ENCODE measurements at places on chromosomes 12 and 14. TPM values are rescaled to one million over a fixed set of nuclear protein-coding genes. Genes with fewer than 3 reads are reported as not detected.

- DNase-seq = no peak
Observed at GRCh38 chr12:1305063-1305434, 289.3 kb downstream of the FBXL14 start.

DNA sequence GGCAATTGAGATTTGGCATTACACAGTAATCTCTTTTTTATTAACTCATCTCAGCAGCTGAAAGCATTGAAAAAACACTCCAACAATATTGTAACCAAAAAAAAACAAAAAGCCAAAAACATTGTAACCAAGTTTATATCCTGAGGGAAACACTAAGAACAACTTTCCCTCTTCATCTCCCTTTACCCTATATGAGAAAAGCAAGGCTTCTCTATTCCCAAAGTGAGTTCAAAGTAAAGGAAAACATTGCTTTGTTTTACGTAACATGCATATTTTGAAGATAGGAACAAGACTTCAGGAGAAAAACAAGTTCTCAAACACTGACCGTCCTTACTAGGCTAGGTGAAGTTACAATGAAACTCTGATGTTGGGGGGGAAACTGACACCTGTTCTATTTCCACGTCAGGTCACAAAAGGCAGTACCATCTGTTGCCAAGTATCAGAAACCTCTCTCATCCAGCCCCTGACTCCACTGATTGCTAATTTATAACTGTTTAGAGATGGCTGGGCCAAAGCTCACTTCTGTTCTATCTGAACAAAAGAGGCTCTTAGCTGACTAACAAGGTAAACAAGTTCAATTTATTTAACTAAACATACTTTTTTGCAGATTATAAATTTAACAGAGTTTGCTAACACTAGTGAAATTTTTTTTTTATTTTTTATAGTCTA lies 67.9 kb upstream of the PLXNC1 start:
- DNase-seq = no peak

DNA sequence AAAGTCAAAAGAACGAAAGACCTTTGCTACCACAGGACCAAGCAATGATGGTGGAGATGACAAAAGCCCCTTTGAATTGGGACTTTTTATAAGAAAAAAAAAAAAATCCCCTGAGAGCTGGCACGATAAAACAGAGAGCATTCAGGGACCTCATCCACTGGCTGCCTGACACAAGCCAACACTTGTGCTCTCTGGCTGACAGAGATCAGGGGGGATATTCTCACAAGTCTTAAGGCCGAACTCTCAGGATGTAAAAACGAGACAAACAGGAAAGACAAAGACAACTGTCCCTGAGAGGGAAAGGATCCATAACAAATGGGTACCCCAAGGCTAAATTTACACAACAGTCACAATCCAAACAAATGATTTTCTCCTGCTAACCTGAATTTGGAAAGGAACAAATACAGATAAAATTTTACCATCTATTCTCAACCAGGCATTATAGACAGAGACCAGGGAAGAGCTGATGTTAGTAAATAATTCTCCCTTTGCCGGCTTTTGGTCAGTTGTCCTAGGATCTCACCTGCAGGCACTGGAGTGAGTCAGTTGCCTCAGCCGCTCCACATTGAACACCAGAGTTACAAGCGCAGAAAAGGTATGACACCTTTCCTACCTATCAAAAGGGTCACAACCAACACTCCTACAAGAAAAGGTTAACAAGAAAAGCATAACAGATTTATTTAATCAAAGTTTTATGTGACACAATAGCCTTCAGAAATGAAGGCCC lies 37.9 kb upstream of the GARIN6 start:
- DNase-seq = no peak

- DNase-seq = no peak
Observed at GRCh38 chr12:65585648-65586602, 238.4 kb upstream of the HMGA2 start.

GRCh38 chr12:50249464-50250182 lies 33.7 kb downstream of the LIMA1 start:
- DNase-seq = peak; percentile 29

The EXOC3L4 gene
- total RNA-seq = 2.0 TPM

DNA sequence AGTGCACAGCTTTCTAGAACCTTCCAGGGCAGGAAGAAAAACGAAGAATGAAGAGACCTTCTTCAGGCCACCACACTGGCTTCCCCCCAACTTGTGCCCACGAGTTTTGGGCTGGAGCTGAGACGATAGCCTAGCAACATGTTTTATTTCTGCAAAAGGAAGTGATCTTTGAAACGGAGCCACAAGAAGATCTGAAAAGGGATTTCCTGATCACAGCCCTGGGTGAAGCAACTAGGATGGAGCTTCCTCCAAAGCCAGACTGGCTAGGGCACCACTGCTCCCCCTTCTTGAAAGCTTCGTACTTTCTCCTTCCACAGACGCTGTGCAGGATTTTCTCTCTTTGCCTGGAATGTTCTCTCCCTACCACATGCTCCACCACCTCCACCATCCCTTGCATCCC lies 418.3 kb downstream of the MED13L start:
- no peak for DNase-seq

The TSPAN11 gene
- not detected for total RNA-seq

The KLRK1 gene
- not detected for total RNA-seq

- DNase-seq = peak; percentile 48
Observed at GRCh38 chr12:76259660-76260389, 88.4 kb downstream of the BBS10 start.

The RPL36AL gene
- 408 TPM for total RNA-seq

The CIROP gene
- not detected for total RNA-seq

DNA sequence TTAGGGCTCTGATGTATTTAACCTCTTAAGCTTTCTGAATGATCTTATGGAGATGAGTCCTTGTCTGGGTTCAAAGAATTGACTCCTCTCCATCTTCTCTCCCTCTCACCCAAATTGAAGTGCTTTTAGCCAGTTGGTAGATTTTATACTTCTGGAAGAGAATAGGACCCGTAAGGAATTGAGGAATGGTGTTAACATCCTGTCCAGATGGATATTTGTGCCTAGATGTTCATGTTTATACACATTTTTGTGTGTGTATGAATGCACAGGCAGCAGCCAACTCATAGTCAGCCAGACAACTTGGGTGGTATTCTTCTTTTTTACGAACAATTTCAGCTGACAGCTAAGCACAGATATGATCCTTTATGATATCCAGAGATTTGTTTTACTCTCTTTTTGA lies 449.6 kb upstream of the RGS6 start:
- DNase-seq = no peak

GRCh38 chr14:64760916-64761315 lies 56.7 kb downstream of the PLEKHG3 start:
- no peak for DNase-seq
